ENCODE measurements at places on chromosomes 3 and 15.

- DNase-seq: no peak
These were observed 142.4 kb downstream of the P2RY1 start for GRCh38 chr3:152977366-152977765.

DNA sequence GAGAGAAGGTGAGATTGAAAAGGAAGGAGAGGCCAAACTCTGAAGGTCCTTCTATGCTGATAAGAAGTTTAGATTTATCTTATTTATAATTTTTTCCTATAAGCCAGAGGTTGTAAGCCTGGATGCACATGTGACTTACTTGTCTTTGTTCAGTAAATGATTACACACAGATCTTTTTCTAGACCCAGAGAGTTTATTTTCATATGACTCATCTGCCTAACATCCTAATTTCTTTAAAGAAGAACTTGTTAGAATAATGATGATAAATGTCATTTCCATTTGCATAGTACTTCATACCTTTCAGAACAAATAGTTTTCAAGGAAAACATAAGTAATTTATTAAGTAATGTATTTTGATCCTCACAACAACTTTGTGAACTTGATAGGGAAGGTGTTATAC, 434.8 kb upstream of the DPH6 start:
- DNase-seq: no peak

GRCh38 chr3:43389388-43390254, 103.3 kb downstream of the SNRK start:
- DNase-seq: no peak

GRCh38 chr15:62773369-62774165, 269.0 kb upstream of the TPM1 start:
- no peak for DNase-seq

- DNase-seq: no peak
These were observed 23.6 kb downstream of the PTX3 start for GRCh38 chr3:157460253-157460652.

DNA sequence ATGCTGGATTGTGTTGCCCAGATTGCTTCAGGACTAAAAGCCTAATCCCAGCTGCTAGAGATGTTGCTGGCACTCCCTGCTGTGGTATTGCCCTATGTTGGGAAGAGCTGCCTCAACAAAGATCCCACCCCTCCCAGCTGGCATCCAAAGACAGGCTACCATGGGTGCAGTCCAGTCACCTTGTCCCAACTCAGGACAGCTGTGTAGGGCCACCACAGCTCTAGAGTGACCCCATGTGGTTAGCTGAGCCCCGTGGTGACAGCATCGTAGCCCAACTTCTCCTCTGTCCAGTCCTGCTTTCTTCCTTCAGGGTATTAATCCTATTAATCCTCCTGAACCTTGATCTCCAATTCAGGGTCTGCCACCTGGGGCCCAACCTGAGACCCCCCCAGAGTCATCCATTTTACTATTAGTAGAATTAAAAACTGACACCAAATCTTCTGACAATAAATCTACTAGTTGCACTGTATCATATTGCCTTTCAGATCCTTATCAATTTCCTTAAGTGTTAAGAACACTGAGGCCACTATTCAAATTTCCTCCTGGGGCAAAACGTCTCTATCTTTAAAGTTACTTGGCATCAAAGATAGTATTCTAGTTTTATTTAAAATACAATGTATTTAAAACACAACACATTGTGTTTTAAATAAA, 83.5 kb downstream of the AQP9 start:
- DNase-seq: no peak

- no peak for DNase-seq
These were observed 101.4 kb downstream of the LMLN start for GRCh38 chr3:198061119-198062067.

- no peak for DNase-seq
These were observed 2.6 kb downstream of the RBMS3 start for GRCh38 chr3:29283231-29284119.

- no peak for DNase-seq
These were observed 61.7 kb downstream of the SLC6A6 start for GRCh38 chr3:14464141-14464465.

- DNase-seq: no peak
These were observed 6.1 kb upstream of the GJD2 start for GRCh38 chr15:34760909-34761308.

GRCh38 chr3:152232679-152233078, 36.0 kb upstream of the MBNL1 start:
- no peak for DNase-seq

GRCh38 chr3:197713477-197713822, 23.3 kb downstream of the RUBCN start:
- no peak for DNase-seq

- DNase-seq: no peak
These were observed 2.9 kb upstream of the SEMA3B start for GRCh38 chr3:50266017-50266416.

DNA sequence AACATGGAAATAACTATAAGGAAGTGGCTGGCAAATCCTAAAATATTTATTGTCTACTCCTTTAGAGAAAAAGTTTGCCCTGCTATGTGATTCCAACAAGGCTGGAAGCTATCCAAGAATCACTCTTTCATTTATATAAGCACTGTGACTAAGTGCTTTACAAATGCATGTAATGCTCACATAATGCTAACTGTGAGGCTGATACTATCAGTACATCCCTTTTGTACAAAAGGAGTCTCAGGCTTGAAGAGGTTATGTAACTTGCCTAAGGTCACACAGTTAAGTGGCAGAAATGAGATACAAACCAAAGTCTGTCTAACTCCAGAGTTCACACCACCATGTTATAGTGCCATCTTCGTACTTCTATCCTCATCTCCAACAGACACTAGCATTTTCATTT, 17.0 kb downstream of the TOPBP1 start:
- no peak for DNase-seq

GRCh38 chr3:114697401-114697800, 403.6 kb downstream of the TIGIT start:
- DNase-seq: no peak

DNA sequence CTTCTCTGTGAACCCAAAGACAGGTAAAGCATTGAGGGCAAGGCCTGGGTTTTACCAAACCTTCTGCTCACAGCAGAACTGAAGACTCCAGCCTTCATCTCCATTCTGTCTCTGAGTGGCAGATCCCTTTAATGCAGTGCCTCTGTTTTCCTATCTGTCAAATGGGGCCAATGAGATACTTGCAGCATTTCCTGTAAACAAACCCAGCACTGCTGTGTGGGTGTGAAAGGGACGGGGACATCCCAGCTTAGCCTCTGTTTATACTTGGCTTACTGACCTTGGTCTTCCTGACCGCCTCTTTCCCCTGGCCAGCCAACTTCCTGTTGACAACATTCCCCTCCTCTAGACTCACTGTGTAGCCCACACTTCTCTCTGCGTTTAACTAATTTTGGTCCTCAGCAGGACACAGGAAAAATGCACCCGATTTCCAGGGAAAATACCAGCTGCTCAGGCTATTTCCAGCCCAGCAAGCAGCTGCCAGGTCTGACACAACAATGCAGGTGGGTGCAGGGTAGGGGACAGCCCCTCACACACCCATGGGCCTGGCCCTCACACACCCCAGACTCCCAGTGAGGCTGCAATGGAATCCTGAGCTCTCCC, 105.9 kb upstream of the HERC1 start:
- no peak for DNase-seq

DNA sequence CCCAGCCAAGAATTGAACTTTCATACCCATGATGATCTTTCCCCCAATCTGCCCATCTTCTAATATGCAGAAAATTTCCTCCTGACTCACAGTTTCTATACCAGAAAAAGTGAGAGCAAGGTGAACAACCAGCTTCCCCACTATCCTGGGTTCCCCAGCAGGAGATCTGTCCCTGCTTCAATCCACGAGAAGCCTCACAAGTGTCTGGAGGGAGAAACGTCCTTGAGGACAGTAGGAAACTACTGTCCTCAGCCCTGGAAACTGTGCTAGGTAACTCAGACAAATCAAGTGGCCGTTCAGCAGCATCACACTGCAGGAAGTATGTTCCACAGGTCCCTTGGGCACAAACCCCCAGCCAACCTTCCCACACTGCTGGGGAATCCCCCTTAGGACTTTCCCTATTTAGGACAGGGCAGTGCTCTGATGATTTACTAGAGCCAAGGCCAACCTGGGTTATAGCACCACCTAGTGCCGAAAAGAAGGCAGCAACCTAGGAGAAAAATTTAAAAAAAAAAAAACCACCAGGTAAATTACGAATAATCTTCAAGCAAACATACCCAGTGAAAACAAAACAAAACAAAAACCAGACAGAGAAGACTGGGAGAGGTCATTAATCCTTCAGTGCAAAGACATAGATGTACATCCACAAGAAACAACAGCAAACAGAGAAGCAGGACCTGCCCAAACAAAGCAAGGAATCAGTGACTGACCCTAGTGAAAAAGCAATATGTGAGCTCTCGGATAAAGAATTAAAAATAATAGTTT, 36.0 kb downstream of the MORC1 start:
- DNase-seq: no peak

DNA sequence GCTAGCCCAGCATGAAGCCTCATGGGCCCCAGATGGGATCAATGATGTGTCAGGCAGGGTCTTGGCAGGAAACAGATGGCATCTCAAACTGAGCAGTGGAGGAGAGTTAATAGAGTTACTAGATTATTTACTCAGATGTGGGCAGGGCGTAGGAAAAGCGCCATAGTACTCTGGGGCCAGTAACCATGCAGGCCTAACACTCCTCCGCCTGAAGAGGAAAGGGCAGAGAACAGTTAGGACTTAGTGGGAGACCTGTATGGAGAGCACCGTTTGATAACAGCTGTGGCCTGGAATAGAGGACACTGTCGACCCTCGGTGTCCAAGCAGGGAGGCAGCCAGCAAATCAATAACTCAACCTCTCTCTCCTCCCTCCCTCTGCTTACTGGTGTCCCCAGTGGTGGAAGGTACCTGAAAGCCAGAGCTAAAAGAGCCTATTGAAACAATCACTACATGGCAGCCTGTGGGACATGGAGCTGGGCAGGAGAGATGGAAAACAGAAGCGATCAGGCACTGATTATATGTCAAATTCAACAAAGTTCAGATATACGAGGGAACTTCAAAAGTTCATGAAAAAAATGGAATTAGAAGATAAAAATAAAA, 111.4 kb upstream of the CCNL1 start:
- no peak for DNase-seq

DNA sequence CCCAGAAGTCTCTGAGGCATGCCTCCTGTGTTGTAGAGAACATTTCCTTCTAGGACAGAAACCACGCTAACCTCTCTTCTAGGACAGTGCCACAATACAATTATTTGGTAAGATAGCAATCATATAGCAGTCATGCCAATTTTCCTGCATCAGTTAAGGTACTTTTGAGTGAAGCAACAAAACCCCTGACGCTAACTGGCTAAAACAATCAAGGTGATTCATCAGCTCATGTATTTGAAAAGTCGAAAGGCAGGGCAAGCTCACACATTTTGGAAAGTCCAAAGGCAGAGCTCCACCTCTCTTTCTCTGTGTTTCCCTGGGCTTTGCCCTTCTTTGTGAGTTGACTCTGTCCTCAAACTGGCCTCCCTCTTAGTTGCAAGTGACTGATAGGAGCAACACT, 10.1 kb downstream of the TERC start:
- no peak for DNase-seq

- no peak for DNase-seq
These were observed 71.8 kb upstream of the GATM start for GRCh38 chr15:45449916-45450867.
